ENCODE measurements at places on chromosomes 12 and 14.
A peak's percentile ranks its signal among the peaks of the same experiment; 100 is the strongest.

DNA sequence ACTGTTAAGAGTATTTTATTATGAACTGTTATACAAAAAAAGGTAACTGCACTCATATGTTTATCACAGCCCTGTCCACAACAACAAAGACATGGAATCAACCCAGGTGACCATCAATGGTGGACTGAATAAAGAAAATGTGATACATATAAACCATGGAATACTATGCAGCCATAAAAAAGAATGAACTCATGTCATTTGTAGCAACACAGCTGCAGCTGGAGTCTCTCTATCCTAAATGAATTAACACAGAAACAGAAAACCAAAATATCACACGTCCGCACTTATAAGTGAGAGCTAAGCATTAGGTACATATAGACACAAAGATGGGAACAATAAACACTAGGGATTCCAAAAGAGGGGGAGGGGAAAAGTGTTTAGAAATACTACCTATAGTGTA lies 95.8 kb downstream of the BCAT1 start:
- no peak for DNase-seq

- DNase-seq, result no peak
These were observed 411.1 kb downstream of the CCER1 start for GRCh38 chr12:90543841-90544240.

GRCh38 chr12:117347588-117347987 lies 13.8 kb downstream of the NOS1 start:
- no peak for DNase-seq

GRCh38 chr12:53174881-53175491 lies 5.5 kb upstream of the ZNF740 start:
- DNase-seq, result peak; percentile 34
